MCF 10A (cell line): ENCODE measurements at places on chromosomes 7 and 10. TPM values are rescaled to one million over a fixed set of nuclear protein-coding genes. Genes with fewer than 3 reads are reported as not detected.

DNA sequence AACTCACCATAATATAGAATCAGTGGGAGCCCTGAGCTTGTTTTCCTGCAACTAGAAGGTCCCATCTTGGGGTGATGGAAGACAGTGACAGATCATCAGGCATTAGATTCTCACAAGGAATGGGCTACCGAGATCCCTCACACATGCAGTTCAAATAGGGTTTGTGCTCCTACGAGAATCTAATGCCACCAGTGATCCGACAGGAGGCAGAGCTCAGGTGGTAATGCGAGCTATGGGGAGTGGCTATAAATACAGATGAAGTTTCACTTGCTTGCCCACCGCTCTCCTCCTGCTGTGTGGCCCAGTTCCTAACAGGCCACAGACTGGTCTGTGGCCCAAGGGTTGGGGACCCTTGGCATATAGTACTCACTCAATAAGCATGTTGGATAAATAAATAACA, 93.4 kb downstream of the POU6F2 start:
- DNase-seq = no peak
- peaks cover 69% of the 10 kb centered on the region for H3K27me3 ChIP-seq
- H3K27ac ChIP-seq = no peak overlapping the region
- H3K36me3 ChIP-seq = no peaks in the 10 kb centered on the region

GRCh38 chr7:69190763-69191162, 407.5 kb upstream of the AUTS2 start:
- H3K27ac ChIP-seq = no peak overlapping the region
- H3K4me3 ChIP-seq = no peak overlapping the region
- no peaks in the 10 kb centered on the region for H3K4me1 ChIP-seq
- H3K27me3 ChIP-seq = no peaks in the 10 kb centered on the region
- DNase-seq = no peak

The GIMAP8 gene
- total RNA-seq = not detected in 2 replicates

The PRPS1L1 gene
- not detected in 2 replicates for total RNA-seq

DNA sequence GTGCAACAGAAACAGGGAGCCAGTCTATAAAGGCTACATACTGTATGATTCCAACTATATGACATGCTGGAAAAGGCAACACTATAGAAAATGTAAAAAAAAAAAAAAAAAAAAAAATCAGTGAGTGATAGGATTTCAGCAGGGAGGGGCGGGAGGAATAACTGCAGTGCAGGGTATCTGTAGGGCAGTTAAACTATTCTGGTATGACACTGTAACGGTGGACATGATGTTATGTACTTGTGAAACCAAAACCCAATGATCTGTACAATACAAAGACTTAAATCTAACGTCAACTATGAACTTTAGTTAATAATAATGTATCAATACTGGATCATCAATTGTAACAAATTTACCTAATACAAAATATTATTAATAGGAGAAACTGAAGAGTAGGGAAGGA, 14.3 kb downstream of the WASL start:
- H3K27me3 ChIP-seq = no peaks in the 10 kb centered on the region
- H3K36me3 ChIP-seq = no peaks in the 10 kb centered on the region
- DNase-seq = no peak
- H3K27ac ChIP-seq = no peak overlapping the region

GRCh38 chr7:128123291-128124037, 92.2 kb upstream of the LRRC4 start:
- H3K27me3 ChIP-seq = no peaks in the 10 kb centered on the region
- no peak overlapping the region for H3K27ac ChIP-seq
- DNase-seq = no peak
- H3K36me3 ChIP-seq = no peaks in the 10 kb centered on the region
- no peak overlapping the region for H3K4me3 ChIP-seq

The IDI2 gene
- not detected in 2 replicates for total RNA-seq

The MORN4 gene
- total RNA-seq = 14.2 and 14.5 TPM in 2 replicates

DNA sequence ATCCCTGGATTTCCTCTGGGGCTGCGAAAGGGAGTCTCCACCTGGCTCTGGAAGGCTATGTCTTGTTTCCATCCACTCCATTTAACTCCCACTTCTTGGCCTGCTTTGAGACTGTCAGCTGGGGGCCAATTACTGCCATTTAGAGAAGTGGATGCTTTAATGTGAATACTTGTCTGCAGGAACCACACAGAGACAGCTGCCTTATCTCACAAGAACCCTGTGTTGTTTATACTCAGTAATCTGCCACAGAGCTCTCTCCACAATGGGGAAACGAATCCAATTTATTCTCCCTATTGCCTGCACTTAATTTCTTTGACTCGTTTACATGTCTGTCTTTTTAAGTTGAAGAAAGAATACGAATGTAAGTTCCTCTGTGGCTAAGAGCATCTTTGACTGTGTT, 787.0 kb upstream of the C7orf33 start:
- H3K27ac ChIP-seq = no peak overlapping the region
- no peaks in the 10 kb centered on the region for H3K4me1 ChIP-seq
- no peak for DNase-seq
- no peak overlapping the region for H3K4me3 ChIP-seq

GRCh38 chr10:36533861-36534260, 591.5 kb upstream of the ANKRD30A start:
- H3K4me1 ChIP-seq = peaks cover 28% of the 10 kb centered on the region
- H3K27me3 ChIP-seq = no peaks in the 10 kb centered on the region
- H3K36me3 ChIP-seq = no peaks in the 10 kb centered on the region
- DNase-seq = no peak
- peak overlapping the region; percentile 40 for H3K27ac ChIP-seq
